Breast epithelium (tissue), 4 donors: ENCODE measurements at places on chromosomes 11 and 22.

GRCh38 chr11:47305734-47306483, 36.0 kb downstream of the MADD start:
- peak; percentile 80 for DNase-seq

DNA sequence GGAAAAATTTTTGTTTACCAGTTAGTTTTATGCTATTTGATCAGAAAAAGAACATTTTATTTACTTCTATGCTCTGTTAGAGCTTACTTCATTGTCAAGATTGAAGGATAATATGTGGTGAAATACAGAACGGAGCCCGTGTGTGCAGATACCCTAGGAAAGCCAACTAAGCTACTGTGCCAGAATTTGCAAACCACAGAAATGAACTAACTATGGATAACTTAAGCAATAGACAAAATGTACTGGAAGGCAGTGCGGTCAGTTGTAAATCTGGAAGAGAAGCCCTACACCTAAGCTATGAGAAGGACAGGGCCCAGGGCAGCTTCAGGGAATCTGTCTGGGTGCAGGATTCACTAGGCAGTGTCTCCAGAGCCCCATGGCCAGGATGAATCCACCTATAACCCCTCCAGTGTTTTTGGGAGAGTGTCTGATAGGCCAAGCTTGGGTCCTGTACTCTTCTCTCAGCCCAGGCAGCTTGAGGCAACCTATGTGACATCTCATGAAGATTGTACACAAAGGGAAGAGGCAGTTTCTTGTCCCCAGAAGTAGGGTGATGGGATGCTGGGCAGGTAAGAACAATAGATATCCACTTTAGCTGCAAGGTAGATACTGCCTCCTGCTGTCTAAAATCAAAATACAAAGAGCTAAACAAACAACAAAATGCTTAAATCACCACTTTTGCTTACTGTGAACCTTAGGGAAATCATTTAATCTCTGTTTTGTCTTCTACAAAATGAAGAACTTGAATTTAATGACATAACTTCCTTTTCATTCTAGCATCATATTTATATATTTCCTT, 12.1 kb downstream of the MMP7 start:
- no peak for DNase-seq

DNA sequence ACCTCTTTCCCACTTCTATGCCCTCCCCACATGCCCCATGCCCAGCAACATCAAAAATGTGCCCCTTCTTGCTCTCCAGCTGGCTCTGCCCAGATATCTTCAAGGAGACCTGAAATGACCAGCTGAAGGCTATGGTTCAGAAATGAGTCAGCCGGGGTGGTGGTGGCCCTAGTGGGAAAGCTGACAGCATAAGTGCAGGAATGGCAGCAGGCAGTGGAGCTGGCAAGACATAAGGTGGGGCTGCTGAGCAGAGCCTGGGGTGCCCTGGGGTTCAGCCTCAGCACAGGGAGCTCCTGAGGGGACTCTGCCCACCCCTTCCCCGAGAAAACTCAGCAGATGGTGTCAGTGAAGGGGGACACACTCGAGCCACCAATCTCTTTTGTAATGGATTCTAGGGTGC, 593.4 kb downstream of the BUD13 start:
- DNase-seq: no peak

DNA sequence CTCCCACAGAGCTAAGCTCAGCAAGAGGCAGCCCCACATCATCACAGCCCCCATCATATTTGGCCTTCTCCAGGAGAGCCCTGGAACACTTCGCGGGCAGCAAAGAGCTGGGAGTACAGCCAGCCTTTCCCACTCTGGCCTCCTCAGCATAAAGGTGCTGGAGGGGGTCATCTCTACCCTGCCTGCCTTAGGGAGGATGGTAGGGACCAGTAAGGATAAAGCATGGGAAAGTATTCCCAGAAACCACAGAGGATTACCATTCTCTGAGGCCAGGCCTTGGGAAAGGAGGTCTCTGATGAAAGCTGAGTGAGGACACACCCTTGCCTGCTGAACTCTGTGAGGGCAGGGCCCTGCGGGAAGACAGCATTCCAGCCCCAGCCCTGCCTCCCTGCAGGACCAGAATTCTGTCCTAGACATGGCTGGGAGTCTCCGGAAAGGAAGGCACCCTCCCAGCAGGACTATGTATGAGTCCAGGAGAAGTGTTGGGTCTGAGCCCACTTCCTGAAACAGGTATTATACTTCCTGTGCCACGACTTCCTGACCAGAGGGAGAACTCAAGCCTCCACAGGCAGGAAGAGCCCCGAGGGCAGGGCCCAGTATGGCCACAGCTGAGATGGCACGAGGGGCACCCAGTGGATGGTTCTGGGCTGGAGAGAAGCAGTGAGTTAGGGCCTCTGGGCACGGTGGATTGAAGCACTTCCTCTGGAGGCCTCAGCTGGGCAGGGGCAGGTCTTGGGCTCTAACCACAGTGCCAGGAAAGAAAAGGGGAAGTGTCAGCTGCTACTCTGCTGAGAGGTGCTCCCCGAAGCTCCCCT, 12.9 kb upstream of the CASTOR1 start:
- no peak for DNase-seq
